ENCODE measurements at places on chromosomes 2 and 18.
A peak's percentile ranks its signal among the peaks of the same experiment; 100 is the strongest.

GRCh38 chr18:78271790-78272189, 707.8 kb upstream of the SALL3 start:
- DNase-seq, result no peak

- no peak for DNase-seq
Observed at GRCh38 chr2:197359859-197360258, 49.3 kb upstream of the ANKRD44 start.

GRCh38 chr2:66919286-66919685, 477.8 kb upstream of the ETAA1 start:
- DNase-seq, result no peak

DNA sequence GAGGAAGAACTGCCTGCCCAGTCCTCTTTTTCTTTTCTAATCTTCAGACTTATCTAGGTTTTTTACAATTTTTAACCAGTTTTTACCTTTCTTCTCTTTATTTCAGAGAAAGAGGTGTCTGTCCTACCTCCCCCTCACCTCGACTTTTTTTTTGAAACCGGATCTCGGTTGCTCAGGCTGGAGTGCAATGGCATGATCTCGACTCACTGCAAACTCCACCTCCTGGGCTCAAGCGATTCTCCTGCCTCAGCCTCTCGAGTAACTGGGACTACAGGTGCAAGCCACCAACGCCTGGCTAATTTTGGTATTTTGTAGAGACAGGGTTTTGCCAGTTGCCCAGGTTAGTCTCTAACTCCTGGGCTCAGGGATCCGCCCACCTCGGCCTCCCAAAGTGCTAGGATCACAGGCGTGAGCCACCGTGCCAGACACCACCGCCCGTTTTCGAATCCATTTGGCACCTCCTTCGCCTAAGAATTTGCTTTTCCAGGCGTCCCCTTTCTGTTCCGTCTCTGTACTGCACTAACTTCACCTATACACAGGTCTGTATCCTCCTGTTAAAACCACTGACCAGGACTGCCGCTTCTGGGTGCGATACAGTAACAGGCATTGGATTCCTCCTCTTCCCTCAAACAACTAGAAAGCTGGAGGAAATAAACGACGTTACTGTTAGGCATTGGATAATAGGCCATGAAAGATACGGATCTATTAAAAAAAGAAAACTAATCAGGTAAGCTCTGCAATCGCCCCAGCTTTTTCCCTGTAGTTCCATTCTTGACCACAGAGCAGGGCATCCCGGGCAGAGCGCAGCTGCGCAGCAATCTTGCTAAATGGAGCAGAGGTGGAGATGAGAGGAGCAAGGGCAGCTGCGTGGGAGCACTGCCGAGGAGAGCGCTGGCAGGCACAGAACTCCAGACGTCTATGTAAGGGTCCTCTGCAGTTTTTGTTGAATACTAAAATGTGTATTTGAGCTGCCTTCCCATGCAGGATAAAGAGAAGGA, 69.9 kb downstream of the ZC3H6 start:
- DNase-seq, result no peak

GRCh38 chr18:69817335-69817940, 130.2 kb downstream of the CD226 start:
- DNase-seq, result no peak

GRCh38 chr18:76389716-76390115, 105.3 kb downstream of the ZNF516 start:
- DNase-seq, result no peak

- DNase-seq, result no peak
Observed at GRCh38 chr18:53070788-53071187, 730.8 kb downstream of the DCC start.

GRCh38 chr2:43493954-43494353, 101.9 kb downstream of the THADA start:
- DNase-seq, result no peak

DNA sequence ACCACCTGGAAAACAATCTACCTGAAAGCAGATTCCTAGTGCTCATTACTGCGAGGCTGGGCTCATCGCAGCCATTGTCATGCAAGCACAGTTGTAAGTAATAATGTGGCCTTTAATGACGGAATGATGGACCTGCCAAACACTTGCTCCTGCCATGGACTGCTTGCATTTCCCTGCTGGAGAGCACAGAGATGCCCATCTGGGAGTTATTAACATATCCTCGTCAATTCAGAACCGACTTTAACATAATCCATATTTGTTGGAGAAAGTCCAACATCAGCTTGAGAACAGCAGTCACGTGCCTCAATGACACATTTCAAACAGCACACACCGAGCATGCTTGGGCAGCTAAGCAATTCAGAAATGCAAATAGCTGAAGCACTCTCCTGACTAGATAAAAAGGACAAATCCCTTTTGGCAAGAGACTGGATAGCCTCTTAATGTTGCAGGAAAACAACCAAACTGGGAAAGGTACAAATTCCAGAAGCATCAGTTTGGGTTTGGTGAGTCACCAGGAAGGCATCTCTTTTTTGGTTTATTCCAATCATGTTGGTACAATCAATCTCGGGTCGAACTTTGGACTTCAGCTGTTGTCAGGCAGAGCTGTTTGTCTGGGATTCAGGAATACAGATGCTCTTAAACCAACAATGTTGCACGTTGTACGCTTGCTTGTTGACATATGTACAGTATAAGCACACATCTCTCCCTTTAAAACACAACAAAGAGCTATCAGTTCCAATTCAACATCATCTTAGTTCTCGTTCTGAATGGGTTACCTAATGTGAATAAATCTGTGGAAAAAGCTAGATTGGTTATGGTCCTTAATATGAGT, 395.8 kb downstream of the LNPK start:
- no peak for DNase-seq

GRCh38 chr18:3596637-3597384, 146.8 kb downstream of the TGIF1 start:
- peak; percentile 59 for DNase-seq

DNA sequence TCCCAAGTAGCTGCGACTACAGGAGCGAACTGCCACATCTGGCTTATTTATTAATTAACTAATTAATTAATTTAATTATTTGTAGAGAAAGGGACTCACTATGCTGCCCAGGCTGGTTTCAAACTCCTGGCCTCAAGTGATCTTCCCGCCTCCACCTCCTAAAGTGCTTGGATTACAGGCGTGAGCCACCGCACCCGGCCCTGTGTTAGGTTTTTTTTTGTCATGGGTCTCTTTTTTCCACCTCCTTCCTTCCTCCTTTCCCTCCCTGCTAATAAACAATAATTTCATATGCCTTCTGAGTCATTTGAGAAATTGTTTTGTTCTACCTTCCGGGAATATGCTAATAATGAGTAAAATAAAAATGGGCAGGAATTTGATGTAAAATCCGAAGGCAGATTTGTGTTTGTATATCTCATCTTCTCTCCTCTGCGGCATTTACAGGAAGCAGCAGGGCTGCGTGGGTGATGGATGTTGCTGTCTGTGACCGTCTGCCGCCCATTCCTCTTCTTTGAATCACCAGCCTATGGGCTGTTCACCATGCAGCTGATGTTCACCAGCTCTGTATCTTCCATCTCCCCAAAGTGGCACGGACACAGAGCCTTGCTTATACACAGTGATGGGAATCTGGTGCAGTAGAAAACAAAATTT, 89.9 kb downstream of the ACSL3 start:
- no peak for DNase-seq

DNA sequence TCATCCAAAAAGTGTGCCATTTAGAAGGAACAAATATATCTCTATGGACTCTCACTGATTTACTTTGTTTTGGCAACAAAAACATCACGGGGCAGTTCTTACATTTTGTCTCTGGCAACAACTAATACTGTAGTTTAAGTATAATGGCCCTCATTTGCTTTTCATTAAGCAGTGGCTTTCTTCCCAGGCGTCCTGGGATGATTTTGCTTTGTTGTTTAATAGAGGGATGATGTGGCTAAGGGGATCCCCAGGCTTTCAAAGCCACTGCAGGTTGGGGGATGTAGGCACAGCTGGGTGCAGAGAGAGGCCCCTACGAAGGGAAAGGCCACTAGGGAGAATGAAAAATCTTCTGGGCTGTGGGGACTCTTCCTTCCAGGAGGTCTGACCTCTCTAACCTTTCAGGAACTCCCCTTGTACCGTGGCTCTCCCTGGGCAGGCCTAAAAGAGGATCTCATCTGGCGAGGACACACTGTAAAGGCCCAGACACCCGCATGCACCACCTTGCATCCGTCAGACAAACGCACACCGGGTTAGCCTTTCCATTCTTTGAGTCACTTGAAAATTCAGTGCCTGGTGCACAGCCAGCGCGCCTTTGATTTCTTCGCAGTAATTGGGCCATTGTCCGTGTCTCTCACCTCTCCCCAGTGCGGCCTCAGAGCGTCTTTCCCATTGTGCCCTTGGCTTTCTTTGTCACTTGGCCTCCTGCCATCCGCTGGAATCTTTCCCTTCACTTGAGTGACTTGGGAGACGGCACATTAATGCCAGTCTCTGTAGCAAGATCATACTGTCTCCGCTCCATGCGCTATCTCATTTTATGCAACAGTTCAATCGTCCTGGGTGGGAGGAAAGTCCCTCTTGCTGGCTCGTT, 40.3 kb upstream of the AFF3 start:
- DNase-seq, result no peak

DNA sequence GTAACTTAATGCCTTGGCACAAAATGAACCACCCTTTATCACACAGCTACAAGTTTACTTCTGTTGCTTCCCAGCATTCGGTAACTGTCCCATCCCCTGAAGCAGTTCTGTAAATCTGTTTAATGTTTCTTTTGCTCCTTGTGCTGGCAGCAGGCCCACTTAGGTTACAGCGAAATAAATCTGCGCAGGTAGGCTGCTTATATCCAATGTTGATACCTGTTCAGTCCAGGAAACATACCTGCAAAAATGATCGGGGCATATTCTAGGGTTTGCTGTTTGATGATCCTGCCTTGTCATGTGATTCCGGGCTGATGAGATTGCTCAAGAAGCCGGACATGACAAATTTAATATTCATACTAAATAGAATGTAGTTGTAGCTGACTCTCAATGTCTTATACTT, 23.3 kb downstream of the PELI1 start:
- no peak for DNase-seq
